Left forelimb (tissue), 1 donor: ENCODE measurements at places on chromosomes 6 and 20.

DNA sequence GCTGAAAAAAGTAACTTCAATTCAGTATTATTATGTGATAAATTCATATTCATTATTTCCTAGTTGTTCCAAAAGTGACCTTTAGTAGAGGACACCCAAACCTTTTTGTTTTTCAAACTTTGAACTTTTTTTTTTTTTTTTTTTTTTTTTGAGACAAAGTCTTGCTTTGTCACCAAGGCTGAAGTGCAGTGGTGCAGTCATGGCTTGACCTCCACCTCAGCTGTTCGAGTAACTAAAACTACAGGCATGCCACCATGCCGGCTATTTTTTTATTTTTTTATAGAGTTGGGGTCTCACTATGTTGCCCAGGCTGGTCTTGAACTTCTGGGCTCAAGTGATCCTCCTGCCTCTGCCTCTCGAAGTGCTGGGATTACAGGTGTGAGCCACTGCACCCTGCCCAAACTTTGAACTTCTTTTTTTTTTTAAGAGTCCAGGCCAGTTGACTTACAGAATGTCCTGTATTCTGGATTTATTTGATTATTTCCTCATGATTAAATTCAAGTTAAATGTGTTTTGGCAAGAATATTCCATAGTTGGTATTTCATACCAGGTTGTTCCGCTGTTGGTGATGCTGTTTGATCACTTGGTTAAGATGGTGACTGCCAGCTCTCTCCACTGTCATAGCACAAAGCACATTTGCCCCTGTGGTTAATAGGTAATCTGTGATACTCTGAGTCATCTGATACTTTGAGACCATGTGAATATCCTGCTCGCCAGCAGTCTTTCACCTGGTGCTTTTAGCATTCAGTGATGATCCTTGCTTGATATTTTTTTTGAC lies 48.0 kb downstream of the VAPB start:
- DNase-seq, result no peak

DNA sequence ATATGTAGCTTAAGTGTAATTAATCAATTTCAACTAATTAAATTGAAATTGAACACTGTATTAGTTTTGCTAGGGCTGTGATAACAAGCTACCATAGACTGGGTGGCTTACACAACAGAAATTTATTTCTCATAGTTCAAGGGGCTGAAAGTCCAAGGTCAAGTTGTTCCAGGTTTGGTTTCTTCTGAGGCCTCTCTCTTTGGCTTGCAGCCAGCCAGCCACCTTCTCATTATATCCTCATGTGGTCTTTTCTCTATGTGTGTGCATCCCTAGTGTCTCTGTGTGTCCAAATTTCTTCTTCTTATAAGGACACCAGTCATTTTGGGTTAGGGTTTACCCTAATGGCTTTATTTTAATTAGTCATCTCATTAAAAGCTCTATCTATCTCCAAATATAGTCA lies 611.7 kb downstream of the UTRN start:
- no peak for DNase-seq

DNA sequence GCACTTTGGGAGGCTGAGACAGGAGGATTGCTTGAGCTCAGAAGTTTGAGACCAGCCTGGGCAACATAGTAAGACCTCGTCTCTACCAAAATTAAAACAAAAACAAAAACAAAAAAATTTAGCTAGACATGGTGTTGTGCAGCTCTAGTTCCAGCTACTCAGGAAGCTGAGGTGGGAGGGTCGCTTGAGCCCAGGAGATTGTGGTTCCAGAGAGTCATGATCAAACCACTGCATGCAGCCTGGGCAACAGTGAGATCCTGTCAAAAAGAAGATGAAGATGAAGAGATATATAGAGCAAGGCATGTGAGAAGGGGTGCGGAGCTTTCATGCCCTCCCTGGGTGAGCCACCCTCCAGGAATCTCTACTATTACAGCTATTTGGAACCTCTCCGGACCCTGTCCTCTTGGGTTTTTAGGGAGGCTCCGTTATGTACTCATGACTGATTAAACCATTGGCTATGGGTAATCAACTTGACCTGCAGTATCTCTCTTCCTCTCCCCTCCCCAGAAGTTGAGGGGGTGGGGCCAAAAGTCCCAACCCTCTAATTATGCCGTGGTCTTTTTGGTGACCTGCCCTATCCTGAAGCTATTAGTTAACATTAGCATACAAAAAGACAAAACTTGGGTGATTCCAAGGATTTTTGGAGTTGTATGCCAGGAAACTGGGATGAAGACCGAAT lies 9.0 kb downstream of the POLH start:
- no peak for DNase-seq

DNA sequence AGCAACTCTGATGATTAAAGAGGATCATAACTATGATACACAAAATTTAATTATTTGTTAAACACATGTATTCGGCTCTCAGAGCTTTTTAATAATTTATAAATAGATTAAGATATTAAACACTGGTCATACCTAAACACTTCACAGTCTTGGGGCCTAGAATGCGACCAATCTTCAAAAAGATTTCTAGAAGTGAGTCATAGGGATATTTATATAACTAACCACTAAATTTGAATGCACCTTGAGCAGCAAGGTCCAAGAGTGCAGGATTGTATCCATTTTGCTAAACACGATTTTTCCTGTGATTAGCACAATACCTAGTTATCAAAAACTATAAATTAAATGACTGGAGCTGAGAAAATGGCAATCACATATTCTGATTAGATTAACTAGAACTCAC lies 709.3 kb downstream of the EPHA7 start:
- DNase-seq, result no peak

- peak; percentile 84 for DNase-seq
Observed at GRCh38 chr6:145814035-145814500, 527 bp downstream of the FBXO30 start.

GRCh38 chr20:60116128-60116909 lies 158.1 kb downstream of the CDH26 start:
- no peak for DNase-seq

DNA sequence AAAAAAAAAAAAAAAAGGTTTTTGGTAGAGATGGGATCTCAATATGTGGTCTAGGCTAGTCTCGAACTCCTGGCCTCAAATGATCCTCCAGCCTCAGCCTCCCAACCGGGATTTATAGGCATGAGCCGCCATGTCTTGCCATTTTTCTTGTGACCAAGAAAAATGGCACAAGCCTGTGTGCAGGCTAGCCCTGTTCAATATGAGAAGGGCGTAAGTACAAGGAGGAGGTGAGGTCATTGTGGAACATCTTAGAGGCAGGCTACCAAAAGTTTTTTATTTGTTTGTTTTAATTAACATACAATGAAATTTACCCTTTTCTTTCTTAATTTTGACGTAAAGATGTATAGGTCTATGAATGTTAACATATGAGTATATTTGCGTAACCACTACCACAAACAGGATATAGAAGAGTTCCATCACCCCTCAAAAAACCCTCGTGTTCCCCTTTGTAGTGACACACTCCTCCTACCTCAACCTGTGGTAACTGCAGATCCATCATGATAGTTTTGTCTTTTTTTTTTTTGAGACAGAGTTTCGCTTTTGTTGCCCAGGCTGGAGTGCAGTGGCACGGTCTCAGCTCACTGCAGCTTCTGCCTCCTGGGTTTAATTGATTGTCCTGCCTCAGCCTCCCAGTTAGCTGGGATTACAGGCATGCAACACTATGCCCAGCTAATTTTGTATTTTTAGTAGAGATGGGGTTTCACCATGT lies 28.3 kb upstream of the KIF3B start:
- DNase-seq, result no peak

DNA sequence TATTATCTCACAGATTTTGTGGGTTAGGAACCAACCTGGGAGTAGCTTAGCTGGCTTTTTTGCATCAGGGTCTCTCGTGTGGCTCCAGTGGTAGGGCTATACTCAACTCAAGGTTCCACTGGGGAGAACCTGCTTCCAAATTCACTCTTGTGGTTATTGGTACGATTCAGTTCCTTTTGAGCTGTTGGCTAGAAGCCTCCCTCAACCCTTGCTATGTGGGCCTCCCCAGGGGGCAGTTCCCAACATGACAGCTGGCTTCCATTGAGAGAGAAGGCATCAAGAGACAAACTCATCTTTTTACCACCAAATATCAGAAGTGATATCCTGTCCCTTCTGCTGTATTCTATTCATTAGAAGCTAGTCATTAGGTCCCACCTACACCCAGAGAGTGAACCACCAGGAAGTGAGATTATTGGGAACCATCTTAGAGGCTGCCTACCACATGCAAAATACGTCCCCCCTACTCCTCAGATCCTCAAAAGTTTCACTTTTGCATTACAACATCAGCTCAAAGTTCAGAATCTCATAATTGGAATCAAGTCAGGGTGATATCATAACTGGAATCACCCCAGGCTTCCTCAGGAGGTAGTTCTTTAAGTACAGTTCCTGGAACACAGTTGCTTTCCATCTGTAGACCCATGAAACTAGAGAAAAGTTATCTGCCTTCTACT lies 30.9 kb downstream of the MKKS start:
- DNase-seq, result no peak
